ENCODE measurements at places on chromosomes 5 and 9.

- DNase-seq = peak; percentile 48
Observed at GRCh38 chr5:138032572-138033385, at the start of gene FAM13B. TSS of gene FAM13B (minus strand) at chr5:138033079. CDS start at chr5:138019111, 13,968 bp downstream.

GRCh38 chr5:177023303-177023664 lies 788 bp downstream of the ZNF346 start:
- no peak for DNase-seq

DNA sequence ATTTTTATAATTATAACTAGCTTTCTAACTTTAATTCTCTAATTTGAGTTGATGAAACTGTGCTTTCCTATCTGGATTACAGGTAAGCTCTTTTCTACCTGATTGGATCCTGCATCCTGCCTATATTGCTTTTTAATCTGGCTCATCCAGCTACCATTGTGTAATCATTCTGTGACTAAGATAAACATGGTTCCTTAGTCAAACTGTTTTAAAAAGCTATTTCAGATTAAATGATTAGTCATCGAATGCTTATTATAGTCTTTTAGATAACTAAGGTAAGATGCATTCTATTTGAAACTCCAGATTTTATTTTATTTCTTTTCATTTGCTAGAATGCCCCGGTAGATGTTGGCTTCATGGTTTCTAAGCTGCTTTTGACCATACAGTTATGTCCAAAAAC lies 50.7 kb downstream of the ICE1 start:
- no peak for DNase-seq

DNA sequence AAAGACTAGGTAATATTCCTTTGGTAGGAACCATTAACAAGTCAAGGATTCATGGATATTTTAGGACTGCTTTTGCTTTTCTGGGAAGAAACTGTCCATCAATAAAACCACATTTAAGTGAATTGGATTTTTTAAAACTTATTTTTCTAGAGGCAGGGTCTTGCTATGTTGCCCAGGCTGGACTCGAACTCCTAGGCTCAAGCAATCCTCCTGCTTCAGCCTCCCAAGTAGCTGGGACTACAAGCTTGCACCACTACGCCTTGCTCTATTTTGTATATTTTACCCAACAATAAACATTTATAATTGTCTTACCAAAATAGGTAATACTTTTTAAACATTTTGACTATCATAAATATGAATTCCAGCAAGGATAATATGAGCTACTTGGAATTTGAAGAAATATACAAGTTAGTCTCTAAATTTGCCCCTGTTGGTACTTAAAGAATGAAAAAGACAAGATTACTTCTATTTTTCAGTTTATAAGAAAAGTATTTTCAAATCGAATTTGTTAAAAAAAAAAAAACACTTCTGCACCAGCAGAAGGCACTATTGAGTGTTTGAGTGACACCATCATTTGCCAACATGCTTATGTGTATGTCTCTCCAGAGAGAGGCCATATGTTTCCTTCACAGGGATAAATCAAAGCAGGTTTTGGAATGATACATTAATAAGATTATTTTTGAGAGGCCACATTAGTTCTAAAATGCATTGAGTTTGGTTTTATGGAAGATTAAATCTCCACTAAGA lies 60.0 kb upstream of the CARTPT start:
- DNase-seq = no peak

DNA sequence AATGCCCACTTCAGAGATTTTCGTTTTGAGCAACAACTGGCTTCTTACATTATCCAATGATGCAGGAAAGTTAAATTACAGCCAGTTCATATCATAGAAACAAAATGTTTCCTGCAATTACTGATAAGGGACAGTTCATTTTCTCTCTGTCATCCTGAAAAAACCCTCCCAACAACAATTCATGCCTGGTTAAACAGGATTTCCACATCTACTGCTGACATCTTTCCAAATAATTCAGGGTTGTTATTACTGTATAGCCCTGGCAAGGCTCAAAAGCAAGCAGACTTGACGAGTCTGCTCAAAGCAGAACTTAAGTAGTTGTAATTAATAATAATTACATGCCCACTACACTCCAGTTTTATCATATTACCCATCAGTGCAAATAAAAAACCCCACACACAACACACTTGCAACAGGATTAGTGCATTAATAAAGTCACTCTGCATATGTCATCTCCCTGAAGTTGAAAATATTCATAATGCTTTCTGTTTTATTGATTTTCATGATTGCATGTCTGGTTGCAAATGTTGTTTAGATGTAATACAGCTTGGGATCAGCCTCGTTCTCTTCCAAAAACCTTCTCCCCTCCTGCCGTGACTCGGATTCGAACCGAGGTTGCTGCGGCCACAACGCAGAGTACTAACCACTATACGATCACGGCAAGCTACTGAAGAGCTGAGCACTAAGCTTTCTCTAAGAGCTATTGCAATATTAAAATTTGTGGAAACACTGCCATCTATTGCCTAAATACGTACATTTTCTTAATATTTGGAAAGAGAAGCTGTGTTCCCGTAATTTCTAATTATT lies 119.6 kb upstream of the NFIB start:
- peak; percentile 40 for DNase-seq

DNA sequence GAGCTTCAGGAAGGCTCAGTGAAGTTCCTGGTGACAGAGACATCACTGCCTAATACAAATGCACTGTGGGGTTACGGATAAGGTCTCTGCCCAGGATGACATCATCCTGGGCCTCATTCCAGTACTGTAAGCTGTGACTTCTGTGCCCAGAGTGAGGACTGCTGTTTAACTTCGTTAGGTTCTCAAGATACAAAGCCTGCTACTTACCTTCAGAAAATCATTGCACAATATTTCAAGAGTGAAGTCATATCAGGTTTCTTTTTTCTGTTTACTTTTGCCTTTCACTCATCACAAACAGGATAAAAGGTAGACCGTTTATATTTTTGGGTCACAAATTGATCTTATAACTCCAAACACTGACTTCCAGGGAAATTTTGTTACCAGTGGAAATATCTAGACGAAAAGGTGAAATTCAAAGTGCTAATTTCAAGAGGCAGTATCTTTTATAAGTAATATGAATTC lies 241.2 kb downstream of the PIK3R1 start:
- peak; percentile 37 for DNase-seq

Data from NCI-H510A treated with DMSO at 0.1 percent for 48 hours (cell line).